ENCODE measurements at places on chromosomes 6 and 20.

- DNase-seq, result no peak
Observed at GRCh38 chr6:154621686-154622085, 111.2 kb upstream of the CNKSR3 start.

DNA sequence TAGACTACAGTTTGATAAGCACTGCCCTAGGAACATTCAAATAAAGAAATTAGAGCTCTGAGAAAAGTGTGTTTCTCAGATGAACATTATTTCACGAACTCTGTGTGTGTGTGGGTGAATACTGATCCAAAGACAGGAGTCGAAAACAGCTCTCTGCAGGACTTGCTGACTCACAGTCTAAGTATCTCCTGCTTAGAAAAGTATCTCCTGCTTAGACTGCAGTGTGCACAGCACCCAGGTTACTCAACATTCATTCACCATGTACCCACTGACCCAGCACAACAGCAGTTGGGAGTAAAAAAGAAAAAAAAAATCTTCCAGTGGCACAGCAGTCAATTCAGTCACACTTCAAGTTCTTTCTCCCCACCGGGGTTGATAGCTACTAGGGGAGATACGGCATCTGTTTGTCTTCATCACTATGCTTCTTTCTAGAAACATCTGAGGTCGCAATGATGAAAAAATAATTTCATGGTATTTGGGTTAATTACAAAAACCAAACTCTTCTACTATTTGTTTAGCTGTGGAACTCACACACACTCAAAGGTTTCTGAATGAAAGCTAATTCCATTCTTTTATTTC, 48.0 kb downstream of the GCLC start:
- DNase-seq, result no peak

DNA sequence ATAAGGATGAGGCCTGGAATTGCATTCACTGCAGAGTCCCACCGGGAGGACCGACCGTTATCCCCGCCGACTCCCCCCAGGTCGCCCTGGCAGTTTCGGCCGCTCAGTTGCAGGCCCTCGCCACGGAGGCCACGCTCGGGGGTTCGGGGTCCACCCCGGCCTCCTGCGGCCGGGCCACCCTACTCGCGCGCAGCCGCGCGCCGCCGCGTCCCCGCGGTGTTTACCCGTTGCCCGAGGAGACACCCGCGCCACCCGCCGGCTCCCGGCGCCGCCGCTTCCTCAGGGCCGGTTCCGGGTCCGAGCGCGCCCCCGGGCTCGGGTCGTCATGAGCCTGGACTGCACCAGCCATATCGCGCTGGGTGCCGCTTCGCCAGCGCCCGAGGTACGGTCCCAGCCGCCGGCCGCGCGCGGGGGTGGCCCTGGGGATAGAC, at the start of gene CCDC170:
TSS of gene CCDC170 (plus strand) at position 214 of the 431 bp plus-strand sequence. CDS start at position 326, 112 bp downstream.
- no peak for DNase-seq

- DNase-seq, result no peak
Observed at GRCh38 chr6:36075656-36076055, 48.0 kb downstream of the MAPK14 start.

- no peak for DNase-seq
Observed at GRCh38 chr6:64034910-64035655, 399.5 kb downstream of the PHF3 start.

Data from stimulated activated CD4-positive, alpha-beta T cell treated with anti-CD3 and anti-CD28 coated beads, Interleukin-12 subunit alpha, Interleukin-12 subunit beta, amount 100 ng/mL, for 48 hours (primary cell).